Stimulated activated CD4-positive, alpha-beta T cell treated with anti-CD3 and anti-CD28 coated beads, TNF-alpha, amount 100 ng/mL, for 4 hours (primary cell): ENCODE measurements at places on chromosomes 5 and 9.

DNA sequence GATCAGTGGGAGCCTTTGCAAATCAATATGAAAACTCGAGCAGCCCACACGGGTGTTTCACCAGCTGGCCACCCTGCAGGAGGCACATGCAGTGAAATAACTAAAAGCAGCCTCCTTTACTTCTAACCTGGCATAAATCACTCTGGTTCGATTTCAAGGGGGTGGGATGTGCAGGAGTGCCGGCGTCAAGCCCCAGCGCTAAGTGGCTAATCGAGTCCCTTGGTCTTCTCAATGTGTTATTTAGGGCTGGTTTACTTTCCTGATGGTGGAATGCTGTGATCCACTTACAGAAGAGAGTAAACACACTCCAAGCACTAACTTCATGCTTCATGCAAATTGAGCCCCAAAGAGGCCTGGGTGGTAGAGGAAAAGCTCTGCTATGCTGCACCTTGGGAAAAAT is 109.4 kb downstream of the TMEM174 start:
- no peak for DNase-seq

GRCh38 chr5:54738118-54738972 is 220.8 kb downstream of the SNX18 start:
- DNase-seq, result no peak

GRCh38 chr5:72185496-72186329 is 78.4 kb downstream of the MAP1B start:
- DNase-seq, result no peak

- no peak for DNase-seq
Measured at GRCh38 chr9:12510551-12510950, 182.6 kb upstream of the TYRP1 start.

- DNase-seq, result no peak
Measured at GRCh38 chr9:113499876-113500497, 36.5 kb downstream of the RGS3 start.

GRCh38 chr9:38482918-38483592 is 58.8 kb upstream of the IGFBPL1 start:
- DNase-seq, result no peak

DNA sequence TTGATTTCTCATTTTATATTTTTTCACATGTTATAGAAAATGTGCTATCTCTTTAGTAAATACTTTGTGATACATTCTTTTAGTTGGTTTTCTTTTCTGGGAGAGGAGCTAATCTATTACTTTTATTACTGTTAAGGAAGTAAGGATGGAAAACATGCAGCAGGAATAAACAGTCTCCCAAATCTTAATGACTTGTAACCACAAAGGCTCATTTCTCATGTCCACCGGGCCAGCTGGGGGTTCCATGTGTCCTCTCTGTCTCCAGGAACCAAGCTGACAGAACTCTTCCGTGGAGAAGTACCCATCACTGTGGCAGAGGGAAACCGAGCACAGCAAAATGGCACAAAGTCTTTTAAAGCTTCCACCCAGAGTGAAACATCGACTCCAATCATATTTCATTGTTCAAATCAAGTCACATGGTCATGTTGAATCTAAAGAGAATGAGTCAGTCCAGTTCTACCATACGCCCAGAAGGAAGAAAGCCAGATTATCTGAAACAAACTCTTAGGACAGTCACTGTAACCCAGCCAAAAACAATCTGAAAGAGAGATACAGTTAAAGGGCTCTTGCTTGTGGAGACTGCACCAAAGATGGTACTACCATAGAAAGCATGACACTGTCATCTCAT is 97.1 kb upstream of the CDH6 start:
- DNase-seq, result no peak

- no peak for DNase-seq
Measured at GRCh38 chr9:124818431-124819281, 34.6 kb upstream of the WDR38 start.

DNA sequence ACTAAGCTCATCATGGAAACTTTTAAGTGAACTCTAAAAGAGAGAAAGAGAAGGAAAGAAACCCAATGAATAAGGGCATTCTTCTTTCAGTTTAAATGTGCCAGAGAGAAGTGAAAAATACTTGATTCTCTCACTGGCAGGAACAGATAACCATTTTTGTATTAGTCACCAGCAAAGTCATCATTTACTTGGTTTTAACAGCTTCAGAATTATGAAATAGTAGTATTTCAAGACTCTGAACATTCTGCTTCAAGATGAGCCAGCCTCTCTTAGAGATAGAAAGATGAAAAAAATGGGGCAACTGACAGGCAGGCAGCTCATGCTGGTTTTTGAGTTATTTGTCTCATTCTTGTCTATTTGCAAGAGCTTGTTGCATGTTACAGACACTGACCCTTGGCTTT is 103.5 kb downstream of the GCNT1 start:
- no peak for DNase-seq

- no peak for DNase-seq
Measured at GRCh38 chr5:143865426-143866025, 53.6 kb downstream of the HMHB1 start.

DNA sequence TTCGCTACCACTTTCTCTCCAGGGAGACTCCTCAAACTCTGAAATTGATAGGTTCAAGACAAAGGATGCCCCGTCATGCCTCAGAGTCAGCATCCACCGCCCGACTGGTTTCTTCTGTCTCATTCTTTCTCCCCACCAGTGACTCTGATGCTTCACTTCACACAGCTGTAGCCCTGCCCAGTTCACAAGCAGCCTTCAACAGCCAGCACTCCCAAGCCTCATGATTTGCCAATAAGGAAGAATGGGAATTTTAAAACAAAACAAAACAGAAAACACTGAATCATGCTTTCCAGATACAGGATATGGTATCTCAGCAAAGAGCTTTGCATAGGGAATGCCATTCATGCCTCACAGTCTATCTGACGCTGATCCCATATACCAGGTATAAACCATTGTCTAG is 371.2 kb upstream of the RORB start:
- no peak for DNase-seq

GRCh38 chr9:81083854-81084512 is 605.4 kb downstream of the TLE1 start:
- no peak for DNase-seq

DNA sequence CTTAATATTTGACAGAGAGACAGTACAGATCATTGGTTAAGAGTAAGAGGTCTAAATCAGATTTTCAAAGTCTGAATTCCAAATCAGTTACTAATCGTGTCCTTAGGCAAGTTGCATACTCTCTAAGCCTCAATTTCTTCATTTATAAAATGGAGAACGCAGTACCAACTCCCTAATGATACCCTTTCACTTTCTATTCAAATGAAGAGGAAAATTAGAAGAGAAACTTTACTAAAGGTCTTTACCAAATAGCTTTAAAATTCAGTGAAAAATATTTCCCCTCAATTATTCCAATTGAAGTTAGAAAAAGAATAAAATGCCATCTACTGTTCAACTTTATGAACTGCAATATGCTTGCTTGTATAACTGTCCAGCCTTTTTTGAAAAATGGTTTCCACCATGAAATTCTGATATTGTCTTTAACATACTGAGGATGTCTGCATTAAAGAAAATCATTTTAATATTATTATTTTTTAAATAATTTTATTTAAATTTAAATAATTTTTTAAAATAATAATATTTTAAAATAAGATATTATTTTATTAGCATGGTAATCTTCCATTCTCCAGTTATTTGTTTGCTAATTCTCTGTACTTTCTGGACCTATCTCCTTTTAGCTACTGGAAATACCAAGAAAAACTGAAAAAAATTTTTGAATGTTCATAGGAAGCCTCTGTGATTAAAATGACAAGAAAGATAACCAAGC is 36.0 kb downstream of the POC5 start:
- DNase-seq, result no peak

DNA sequence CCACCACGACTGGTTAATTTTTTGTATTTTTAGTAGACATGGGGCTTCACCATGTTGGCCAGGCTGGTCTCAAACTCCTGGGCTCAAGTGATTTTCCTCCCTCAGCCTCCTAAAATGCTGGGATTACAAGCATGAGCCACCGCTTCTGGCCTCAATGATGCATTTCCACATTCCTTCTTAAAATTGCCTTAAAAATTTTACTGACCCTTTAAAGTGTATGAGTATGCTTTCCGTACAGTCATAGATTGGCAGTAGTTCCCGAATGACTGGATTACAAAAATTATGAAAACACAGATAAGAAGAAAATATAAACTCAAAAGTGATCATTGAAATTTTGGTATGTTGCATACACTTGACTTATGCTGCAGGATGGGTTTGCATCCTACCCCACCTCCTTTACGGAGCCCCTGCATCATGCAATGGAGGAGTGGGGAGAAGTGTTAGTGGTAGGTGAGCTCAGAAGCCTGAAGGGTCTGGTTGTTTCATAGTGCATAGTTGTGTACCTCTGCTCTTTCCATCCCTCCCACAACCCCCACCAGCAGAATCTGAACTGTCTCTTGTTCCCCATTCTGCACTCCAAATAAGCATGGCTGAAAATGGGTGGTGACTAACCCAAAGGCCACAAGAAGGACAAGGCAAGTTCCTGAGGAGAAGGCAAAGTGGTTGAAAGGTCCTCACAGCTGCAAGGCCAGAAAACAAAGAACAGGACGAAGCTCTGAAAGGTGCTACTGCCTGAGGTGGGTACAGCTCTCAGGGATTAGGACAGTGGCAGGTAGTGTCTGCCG is 26.8 kb downstream of the ANKRD55 start:
- no peak for DNase-seq

GRCh38 chr9:82949203-82949602 is 113.7 kb downstream of the RASEF start:
- DNase-seq, result no peak

DNA sequence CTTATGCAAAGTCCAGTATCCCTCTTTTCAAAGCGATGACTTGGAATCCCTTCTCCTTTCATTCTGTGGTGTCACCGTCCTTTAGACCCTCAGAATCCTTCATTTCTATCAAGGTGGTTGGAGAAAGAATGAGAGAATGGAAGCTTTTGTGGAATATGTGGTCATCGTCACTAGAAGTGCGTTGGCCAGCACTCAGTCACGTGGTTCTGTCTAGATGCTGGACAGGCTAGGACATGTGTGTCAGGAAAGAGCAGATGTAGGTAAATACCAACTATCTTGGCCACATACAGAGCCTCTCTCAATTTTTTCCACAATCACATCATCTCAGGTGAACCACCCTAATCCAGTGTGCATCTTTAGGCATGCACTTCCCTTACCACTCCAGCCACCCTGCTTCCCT is 206.0 kb downstream of the ARRDC3 start:
- no peak for DNase-seq

- DNase-seq, result no peak
Measured at GRCh38 chr5:163407034-163407655, 30.2 kb upstream of the CCNG1 start.

GRCh38 chr9:90999425-91000397 is 198.1 kb downstream of the SYK start:
- DNase-seq, result no peak

DNA sequence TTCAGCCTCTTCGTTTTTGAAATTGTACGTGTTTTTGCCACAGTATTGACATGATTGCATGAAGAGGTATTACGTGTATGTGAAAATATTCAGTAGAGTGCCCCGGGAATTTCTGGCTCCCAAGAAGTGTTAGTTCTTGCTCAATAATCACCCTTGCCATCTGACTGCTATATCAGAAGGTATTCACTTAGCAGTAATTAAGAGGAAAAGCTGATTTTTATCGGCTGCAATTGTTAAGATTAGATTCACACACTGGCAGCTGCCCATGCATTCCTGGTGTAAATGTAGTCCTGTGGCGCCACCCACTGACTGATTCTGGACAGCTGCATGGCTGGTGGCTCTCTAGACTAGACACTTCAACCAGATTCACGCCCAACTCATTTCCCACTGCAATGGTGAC is 440.1 kb upstream of the ADAMTS16 start:
- DNase-seq, result no peak

- DNase-seq, result no peak
Measured at GRCh38 chr5:157748760-157749461, 5.4 kb downstream of the LSM11 start.
